AML-193 (cell line): ENCODE measurements at places on chromosomes 3 and 15.

DNA sequence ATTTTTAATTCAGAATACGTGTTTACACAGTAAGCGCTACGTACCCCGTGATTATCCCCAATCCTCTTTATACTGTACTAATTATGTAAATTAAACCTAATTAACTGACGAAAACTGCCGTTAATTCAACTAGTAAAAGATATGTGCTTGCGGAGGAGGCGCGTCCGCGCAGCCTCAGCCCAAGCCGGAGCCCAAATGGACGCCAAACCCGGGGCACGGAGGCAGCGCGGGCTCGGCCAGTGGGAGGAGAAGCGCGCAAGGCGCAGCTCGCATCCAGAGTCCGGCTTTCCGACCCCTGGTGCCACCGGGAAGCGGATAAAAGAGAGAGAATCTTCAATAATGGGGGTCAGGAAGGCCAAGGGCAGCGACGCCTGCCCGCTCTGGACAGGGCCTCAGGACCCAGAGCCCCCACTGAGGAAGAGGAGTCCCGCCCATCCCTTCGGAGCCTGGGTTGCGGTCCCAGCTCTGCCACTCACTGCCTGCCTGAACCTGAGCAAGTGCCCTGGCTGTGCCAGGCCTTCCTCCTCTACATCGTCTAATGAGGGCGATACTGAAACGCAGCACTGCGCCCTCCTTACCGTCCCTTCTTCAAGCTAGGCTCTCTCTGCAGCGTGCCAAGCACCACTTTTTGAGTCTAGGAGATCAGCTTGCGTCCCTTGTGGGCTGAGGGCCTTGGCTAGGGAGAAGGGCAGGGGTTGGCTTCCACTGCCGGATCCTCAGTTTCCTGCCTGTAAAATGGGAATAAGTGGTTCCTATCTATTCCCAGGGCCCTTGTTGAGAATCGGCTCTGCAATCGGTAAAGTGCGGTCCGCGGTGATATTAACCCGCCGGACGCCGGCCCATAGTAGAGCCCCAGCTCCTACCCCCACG lies 5.0 kb upstream of the SKOR1 start:
- no peak for DNase-seq

DNA sequence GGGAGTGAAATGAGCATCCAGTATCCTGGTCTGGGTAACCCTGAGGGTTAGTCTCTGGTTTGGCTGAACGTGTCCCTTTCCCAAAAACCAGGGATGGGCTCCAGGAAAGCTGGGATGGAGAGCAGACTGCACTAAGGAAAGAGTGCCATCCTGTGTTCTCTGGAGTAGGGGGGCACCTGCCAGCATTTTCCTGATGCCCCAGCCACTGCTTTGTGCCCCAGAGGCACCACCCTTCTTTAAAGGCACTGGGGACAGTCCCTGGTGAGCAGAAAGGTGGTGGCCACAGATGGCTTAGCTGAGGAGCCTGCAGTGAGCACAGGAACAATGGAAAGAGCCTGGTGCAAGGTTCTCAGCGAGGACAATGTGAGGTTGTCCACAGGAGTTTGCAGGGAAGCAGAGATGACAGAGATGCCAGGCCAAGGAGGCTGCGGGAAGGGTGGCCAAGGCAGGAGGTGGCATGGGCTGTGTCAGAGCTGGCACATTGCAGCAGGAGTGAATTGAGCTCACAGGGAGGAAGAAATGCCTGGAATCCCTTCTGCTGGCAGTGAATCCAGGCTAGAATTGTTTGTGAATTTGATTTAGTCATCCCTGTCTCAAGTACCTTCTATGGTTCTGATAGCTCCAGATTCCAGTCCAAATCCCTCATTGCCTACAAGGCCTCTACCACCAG lies 39.9 kb downstream of the AMOTL2 start:
- DNase-seq = no peak

DNA sequence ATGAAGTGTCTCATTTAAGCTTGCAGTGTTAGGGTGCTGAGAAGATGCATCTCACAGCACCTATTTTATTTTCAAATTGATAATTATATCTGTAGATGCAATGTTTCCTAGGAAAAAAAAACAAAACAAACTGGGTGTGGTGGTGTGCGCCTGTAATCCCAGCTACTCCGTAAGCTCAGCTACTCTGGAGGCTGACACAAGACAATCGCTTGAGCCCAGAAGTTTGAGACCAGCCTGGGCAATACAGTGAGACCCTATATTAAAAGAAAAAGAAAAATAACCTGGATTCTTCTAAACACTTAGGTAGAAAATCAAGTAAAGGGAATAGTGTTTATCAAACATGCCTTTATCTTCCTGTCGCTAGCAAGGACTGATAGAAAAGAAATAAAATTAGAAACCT lies 1.9 kb downstream of the MINDY2 start:
- no peak for DNase-seq

GRCh38 chr15:65072027-65072426 lies 4.2 kb upstream of the RASL12 start:
- DNase-seq = no peak

DNA sequence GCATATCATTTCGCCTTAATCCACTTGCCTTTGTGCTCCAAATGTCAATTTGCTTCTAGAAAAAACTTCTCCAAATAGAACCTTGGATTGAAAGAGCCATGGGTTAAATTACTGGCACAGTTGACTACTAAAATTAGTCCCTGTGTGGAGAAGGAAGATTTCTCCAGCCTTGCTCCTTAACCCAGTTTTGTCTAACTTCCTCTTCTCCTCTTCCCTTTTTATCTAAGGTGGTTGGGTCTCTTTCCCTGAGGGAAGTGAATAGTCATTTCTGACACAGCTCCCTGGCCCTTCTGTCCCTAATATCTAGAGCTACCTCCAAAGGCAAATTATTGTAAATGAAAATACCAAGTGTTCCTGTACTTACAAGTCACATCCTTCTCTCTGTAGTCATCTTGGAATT lies 527.9 kb upstream of the TBL1XR1 start:
- DNase-seq = peak; percentile 80
